ENCODE measurements at places on chromosomes 4 and X. TPM values are rescaled to one million over a fixed set of nuclear protein-coding genes. Genes with fewer than 3 reads are reported as not detected.

Gene FRG2
- not detected for total RNA-seq

Gene YY2
- total RNA-seq: 2.6 TPM

Gene ADH6
- not detected for total RNA-seq

Gene SULT1E1
- 0.33 TPM for total RNA-seq

Gene CFP
- 0.12 TPM for total RNA-seq

Gene SOD3
- 5.2 TPM for total RNA-seq

Gene ARHGEF6
- total RNA-seq: 9.4 TPM

Gene SH3RF1
- total RNA-seq: 31.9 TPM

Gene GPR173
- total RNA-seq: 3.1 TPM
